MV-4-11 (cell line): ENCODE measurements at places on chromosomes 5 and 9.

- DNase-seq, result peak; percentile 64
Measured at GRCh38 chr5:17154211-17154996, 63.0 kb upstream of the BASP1 start.

- DNase-seq, result no peak
Measured at GRCh38 chr9:24073007-24073592, 247.1 kb upstream of the ELAVL2 start.

DNA sequence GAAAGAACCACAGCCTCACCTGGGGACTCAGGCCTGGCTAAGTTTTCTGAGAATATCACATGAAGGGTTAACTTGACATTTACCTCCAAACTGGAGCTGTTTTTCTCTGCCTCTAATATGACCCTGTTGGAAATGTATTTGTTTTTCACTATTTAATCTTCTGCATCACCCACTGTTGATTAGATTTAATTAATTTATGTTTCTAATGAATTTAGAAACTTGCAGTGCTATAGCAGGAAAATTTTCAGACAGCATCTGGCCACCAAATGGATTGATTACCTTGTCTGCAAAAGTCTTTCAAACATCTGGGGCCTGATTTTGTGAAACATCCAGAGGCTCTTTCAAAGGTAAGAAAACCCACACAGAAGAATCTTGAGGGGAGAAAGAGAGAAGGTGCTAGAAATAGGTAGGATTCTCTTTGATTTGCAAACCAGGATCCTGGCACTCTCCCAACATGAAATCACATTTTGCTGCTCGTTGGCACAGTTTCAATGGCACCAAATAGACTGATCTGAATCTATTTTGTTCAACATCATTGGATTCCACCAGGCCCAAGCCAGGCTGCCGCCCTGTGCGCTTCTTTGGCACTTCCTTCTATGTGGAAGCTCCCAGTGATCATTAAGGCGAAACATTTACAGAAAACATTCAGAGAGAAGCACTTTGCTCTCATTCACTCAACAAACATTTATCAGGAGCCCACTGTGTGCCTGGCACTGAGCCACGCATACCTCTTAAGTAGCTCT is 157.3 kb downstream of the PPP2R2B start:
- DNase-seq, result no peak

DNA sequence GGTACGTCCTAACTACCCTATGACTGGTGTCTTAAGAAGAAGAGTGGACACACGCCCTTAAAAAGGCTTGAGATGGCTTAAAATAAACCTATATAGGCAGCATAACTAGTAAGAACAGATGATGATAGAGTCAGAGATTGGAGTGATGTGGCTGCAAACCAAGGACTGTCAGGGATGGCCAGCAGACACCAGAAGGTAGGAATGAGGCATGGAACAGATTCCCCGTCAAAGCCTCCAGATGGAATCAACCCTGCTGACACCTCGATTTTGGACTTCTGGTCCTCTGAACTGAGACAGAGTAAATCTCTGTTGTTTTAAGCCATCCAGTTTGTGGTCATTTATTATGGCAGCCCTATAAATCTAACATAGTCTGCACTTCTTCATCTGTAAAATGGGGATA is 7.4 kb downstream of the TMOD1 start:
- no peak for DNase-seq

- DNase-seq, result peak; percentile 81
Measured at GRCh38 chr5:160048131-160048530, 39.2 kb downstream of the TTC1 start.

GRCh38 chr9:138063785-138064184 is 186.2 kb downstream of the CACNA1B start:
- no peak for DNase-seq

- DNase-seq, result no peak
Measured at GRCh38 chr5:173742432-173742816, 126.0 kb upstream of the BOD1 start.

- DNase-seq, result peak; percentile 67
Measured at GRCh38 chr9:21964925-21965385, 29.2 kb downstream of the CDKN2A start.

- DNase-seq, result no peak
Measured at GRCh38 chr5:173662581-173663351, 46.3 kb upstream of the BOD1 start.

GRCh38 chr9:95044731-95045508 is 272.6 kb downstream of the FANCC start:
- DNase-seq, result no peak

DNA sequence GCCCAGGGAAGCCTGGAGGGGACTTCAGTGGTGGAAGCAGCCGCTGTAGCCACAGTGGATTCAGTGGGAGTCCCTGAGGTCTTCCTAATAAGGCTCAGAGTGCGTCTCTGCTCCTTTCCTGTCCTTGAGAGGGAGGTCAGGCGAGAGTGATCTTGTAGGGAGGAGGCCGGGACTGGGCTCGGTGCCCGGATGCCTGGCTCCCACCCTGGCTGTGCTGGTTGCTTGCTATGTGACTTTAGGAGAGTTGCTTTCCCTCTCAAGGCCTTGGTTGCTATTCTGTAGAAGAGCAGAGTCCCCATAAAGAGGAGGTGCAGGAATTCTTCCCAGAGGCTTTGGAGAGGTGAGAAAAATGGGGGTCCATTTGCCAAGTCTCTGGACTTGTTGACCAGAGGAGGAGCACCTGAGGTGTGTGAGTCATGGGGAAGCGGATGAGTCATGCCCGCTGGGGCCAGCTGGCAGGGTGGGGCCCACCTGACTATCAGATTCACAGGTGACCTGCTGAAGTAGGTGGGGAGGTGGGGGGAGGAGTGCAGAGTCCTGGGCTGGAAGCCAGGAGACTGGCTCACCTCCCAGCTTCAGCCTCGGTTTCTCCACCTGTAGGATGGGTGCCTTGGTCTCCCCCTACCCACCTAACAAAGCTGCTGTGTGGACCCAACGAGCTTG is 13.8 kb downstream of the GSN start:
- no peak for DNase-seq

GRCh38 chr5:111386832-111387162 is 125.5 kb downstream of the STARD4 start:
- no peak for DNase-seq

DNA sequence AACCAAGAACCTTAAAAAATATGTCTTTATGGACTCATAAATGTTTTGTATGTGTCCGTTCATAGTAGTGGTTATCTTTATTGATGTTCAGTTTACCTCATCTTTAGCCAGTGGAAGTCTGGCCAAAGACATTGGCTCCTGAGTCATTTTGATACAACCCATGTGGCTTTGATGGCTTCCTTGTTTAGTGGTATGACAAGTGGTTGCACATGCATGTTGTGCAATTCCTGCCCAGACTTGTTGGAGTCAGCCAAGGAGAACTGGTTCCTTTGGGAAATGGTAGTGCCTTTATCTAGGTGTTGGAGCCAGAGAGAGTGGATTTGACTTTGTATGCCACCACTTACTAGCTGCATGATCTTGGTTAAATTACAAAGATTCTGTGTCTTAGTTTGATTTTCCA is 94.3 kb downstream of the RPS23 start:
- peak; percentile 87 for DNase-seq

- DNase-seq, result peak; percentile 36
Measured at GRCh38 chr5:96807075-96807654, 580 bp downstream of the ERAP1 start.

- no peak for DNase-seq
Measured at GRCh38 chr5:165057145-165057544, 1551.7 kb downstream of the MAT2B start.

DNA sequence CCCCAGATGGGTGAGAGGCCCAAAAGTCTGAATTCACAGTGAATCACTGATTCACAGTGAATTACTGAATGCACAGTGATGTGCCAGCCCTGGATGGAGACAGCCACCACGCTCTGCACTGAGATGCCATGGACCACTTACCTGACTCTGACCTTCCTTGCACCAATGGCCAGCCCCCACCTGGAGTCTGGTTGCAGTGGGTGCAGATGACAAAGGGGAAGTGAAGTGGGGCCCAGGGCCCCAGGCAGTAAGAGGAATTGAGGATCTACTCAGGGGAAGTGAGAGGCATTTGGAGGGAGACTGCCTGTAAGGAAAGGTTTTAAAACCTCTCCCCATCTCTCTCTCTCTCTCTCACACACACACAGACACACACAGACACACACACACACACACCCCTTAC is 412.1 kb downstream of the CYLC2 start:
- peak; percentile 78 for DNase-seq

DNA sequence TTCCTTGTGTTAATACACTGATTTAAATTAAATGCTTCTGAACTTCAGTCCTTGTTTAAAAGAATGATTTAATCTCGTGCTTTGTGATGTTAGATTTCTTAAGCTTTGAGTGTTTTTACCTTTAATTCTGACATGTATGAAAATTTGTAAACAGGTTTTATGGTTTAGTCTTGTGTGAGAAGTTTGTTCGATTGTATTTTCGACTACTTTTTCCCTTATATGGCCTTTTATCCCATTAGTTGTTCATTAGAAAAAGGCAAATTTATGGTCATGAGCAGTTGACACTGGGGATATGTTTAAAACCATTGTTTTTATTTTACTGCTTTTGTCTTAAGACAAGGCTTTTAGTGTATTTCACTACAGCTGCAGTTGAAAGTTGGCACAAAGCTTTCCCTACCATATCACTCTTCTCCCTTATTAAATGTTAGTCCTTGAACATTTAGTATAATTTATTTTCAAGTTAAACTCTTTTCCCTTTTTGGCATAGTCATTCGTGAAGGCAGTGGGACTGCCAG is 3.3 kb downstream of the UBE2R2 start:
- DNase-seq, result no peak

DNA sequence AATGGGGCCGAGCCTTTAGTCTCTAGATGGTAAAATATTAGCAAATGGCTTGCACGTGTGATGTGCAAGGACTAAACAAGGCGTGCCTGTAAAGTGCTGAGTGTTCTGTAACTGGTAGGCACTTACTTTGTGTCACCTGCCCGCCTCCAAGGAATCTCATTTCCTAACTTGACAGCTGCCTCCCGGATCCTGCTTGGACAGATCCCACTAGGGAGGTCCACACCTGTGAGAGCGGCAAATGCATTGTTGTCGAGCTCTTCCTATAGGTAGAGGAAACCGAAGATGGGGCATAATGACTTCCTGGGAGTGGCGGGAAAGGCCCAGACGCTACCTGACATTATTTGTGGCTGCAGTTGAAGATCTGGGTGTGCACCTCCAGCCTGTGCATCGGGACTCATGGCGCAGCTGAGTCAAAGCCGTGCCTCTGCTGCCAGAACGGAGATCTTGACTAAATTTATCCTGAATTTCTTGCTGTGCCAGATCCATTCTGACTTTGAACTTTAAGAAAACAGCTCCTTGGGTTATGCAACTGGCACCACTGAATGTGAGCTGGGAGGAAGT is 79.8 kb downstream of the TENT4A start:
- no peak for DNase-seq

DNA sequence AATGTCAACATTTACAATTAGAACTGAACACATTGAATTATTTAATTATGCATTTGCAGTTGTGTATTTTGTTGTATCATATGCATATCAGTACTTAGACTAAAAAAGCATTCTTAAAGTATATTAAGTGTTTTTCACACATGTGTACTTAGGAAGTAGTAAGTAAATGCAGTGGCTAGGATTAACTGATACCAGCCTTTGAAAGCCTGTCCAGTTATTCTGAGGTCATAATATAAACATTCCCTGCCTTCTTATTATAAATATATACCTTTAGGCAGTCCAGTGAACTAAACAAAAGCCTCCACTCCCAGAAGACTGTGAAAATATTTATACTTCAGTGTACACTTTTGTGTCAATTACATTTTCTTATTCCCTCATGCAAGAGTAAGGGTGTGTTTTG is 83.8 kb downstream of the TLE4 start:
- DNase-seq, result no peak

- no peak for DNase-seq
Measured at GRCh38 chr5:40453689-40454088, 226.0 kb upstream of the PTGER4 start.
